ENCODE measurements at places on chromosomes 13 and 19. TPM values are rescaled to one million over a fixed set of nuclear protein-coding genes. Genes with fewer than 3 reads are reported as not detected.

The NLRP11 gene
- total RNA-seq = not detected

GRCh38 chr19:34135821-34136611, 36.3 kb upstream of the LSM14A start:
- DNase-seq = no peak
- H3K36me3 ChIP-seq = no peaks in the 10 kb centered on the region
- H3K27me3 ChIP-seq = peaks cover 6% of the 10 kb centered on the region
- no peaks in the 10 kb centered on the region for H3K4me1 ChIP-seq

GRCh38 chr13:66875264-66875663, 354.9 kb downstream of the PCDH9 start:
- DNase-seq = no peak
- H3K4me1 ChIP-seq = no peaks in the 10 kb centered on the region
- H3K27ac ChIP-seq = no peak overlapping the region
- H3K27me3 ChIP-seq = no peaks in the 10 kb centered on the region

DNA sequence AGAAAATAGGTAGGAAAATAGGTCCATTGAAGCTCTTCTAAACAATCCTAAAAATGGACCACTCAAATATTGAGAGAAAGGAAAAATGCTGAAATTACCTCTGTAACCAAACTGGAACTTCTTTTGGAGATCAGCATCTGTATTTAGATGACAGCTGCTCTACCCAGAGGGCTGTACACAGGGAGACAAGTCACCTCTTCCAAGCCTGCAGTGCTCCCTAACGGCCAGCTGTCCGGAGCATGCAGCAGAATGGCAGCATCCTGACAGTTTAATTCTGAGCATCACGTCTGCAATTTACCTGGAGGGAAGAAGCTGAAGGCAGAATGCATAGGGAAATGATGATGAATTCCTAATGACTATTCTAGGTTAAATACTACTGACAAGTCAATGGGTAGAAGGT, 62.8 kb upstream of the DIAPH3 start:
- H3K27me3 ChIP-seq = peaks cover 19% of the 10 kb centered on the region
- no peak for DNase-seq
- no peak overlapping the region for H3K4me3 ChIP-seq
- H3K4me1 ChIP-seq = peaks cover 1% of the 10 kb centered on the region
- H3K27ac ChIP-seq = no peak overlapping the region

- H3K4me1 ChIP-seq = peaks cover 5% of the 10 kb centered on the region
- H3K27me3 ChIP-seq = peaks cover 25% of the 10 kb centered on the region
- peaks cover 8% of the 10 kb centered on the region for H3K36me3 ChIP-seq
- H3K4me3 ChIP-seq = no peak overlapping the region
- no peak overlapping the region for H3K27ac ChIP-seq
These were observed 7.8 kb downstream of the ISOC2 start for GRCh38 chr19:55453511-55454260.

The RASGRP4 gene
- total RNA-seq = 0.31 TPM

- peaks cover 41% of the 10 kb centered on the region for H3K4me1 ChIP-seq
- peak; percentile 74 for DNase-seq
- peak overlapping the region; percentile 93 for H3K27ac ChIP-seq
- H3K27me3 ChIP-seq = no peaks in the 10 kb centered on the region
- H3K36me3 ChIP-seq = peaks cover 45% of the 10 kb centered on the region
- peak overlapping the region; percentile 92 for H3K4me3 ChIP-seq
These were observed 587 bp downstream of the TMEM238 start for GRCh38 chr19:55383279-55384130.

- H3K27me3 ChIP-seq = peaks cover 8% of the 10 kb centered on the region
- H3K4me3 ChIP-seq = no peak overlapping the region
- no peaks in the 10 kb centered on the region for H3K36me3 ChIP-seq
- H3K4me1 ChIP-seq = no peaks in the 10 kb centered on the region
- H3K27ac ChIP-seq = no peak overlapping the region
These were observed 211.7 kb upstream of the STARD13 start for GRCh38 chr13:33497146-33497845.
